ENCODE measurements at places on chromosomes 6 and 20.

DNA sequence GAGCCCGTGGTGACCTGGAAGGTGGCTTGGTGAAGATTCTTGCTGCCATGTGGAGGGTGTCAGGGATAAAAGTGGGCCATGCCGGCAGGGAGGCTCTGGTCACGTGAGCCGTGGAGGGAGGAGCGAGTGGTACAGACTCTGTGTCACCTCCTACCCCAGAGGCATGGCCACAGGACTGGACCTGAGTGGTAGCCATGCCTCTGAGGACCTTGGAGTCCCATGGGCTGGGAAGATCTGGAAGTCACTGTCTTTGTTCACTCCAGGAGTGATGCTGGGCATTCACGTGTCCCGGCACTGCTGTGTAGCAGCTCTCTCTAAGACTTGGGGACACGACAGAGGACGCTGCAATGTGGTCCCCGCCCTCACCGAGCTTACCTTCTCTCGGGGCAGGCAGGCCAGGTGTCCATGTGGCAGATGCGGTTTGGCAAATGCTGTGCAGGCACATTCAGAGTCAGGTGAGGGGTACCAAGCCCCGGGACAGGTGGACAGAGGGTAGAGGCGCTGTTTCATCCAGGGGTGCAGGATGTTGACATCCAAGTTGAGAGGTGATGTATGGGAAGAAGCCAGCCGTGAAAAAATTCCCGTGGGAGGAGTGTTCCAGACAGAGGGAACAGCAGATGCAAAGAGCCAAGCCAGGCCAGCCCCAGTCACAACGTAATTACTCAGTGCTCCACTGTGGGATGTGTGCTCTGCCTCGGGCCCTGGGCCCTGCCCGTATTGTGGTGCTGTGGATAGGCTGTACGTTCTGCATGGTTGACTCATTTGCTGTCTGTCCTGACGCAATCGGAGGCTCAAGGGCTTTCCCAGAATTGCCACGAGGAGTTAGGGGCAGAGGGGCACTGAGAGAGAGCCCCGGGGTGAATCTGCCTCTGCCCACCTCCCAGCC is 307.8 kb downstream of the TAF4 start:
- DNase-seq: no peak

- no peak for DNase-seq
These were observed 7.0 kb downstream of the KIAA1755 start for GRCh38 chr20:38253571-38253970.

DNA sequence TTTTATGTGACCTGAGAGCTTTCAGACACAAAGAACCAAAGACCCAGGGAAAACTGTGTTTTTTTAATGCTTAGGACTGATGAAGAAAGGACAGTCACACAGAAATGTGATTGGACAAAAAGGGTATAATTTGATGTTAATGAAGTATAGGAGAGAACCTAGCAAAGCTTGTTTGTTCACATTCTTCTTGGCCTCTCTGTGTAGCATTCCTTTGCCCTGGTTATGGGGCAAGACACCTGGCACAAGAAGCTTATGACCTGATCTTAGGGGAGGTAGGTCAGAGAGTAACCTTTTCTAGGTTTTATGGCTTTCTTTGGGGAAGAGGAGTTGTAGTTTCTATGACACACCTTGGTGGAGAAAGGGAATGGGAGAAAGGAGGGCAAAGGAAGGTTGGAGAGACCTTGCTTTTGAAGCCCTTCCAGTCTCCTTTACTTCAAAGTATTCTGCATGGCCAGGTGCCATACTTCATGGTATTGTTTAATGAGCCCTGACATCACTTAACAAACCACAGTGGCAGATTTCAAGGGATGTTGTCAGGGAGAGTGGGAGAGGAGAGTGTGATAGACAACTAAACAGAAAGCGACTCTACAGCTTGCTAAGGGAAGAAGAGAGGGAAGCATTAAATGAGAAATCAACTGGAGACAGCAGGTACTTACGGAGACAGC is 701.8 kb upstream of the FLRT3 start:
- DNase-seq: no peak

GRCh38 chr6:136864676-136865075 is 42.3 kb downstream of the PEX7 start:
- DNase-seq: no peak

DNA sequence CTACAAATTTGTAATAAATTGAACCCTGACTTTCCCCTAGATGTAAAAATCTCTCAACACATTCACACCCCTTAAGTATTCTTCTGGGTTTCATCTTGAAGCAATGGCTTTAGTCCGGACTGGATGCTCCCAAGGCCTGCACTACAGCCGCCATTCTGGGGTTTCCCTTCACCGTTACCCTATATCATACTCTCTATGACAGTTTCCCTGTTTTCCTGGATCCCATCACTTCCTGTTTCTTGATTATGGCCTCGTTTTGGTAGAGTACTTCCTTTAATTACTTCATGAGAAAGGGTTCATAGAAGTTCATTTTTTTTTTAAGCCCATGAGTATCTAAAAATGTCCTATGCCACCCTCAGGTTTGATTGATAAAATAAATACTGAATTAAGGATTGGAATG is 11.7 kb downstream of the FIG4 start:
- no peak for DNase-seq

GRCh38 chr20:2379511-2380229 is 1.0 kb upstream of the TGM6 start:
- no peak for DNase-seq

- DNase-seq: no peak
These were observed 12.3 kb upstream of the ASF1A start for GRCh38 chr6:118881440-118882313.

DNA sequence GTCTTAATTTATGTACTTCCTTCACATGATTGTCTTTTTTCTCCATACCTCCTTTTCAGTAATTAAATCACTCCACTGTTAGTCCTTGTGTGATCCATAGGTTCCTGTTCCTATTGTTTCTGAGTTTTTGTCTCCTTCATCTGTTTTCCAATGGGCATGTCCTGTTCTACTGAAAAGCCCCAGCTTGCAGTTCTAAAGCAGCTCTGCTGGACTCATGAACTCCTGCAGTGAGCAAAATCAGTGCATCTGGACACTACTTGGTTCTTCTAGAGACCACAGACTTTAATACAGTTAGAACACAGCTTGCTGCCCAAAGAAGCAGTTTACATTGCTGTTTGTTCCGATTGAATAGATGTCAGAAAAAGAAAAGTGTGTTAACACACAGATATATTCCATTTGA is 593.3 kb upstream of the HS3ST5 start:
- no peak for DNase-seq

- DNase-seq: no peak
These were observed 734.3 kb downstream of the QKI start for GRCh38 chr6:164148788-164149187.

DNA sequence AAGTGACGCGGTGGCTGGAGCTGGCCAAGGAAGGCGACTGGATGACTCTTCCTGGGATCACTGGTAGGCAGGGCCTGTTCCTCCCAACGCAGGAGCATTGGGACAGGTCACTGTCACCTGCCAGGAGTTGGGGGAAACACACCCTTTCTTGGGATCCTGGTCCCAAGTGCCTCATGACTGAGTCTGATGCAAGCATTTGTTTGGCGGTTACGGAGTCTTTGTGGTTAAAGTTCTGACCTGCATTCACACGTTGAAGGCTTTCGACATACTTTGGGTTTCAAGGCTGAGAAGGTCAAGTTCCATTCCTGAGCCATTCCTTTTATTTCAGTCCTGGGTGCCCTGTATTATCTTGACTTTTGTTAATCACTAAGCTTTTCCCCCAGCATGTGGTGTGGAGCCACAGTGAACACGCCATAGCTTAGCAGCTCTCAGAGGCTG is 6.0 kb downstream of the PNLDC1 start:
- DNase-seq: no peak

GRCh38 chr6:64777941-64778785 is 928.9 kb downstream of the EYS start:
- no peak for DNase-seq

GRCh38 chr6:164322533-164322932 is 908.0 kb downstream of the QKI start:
- DNase-seq: no peak

DNA sequence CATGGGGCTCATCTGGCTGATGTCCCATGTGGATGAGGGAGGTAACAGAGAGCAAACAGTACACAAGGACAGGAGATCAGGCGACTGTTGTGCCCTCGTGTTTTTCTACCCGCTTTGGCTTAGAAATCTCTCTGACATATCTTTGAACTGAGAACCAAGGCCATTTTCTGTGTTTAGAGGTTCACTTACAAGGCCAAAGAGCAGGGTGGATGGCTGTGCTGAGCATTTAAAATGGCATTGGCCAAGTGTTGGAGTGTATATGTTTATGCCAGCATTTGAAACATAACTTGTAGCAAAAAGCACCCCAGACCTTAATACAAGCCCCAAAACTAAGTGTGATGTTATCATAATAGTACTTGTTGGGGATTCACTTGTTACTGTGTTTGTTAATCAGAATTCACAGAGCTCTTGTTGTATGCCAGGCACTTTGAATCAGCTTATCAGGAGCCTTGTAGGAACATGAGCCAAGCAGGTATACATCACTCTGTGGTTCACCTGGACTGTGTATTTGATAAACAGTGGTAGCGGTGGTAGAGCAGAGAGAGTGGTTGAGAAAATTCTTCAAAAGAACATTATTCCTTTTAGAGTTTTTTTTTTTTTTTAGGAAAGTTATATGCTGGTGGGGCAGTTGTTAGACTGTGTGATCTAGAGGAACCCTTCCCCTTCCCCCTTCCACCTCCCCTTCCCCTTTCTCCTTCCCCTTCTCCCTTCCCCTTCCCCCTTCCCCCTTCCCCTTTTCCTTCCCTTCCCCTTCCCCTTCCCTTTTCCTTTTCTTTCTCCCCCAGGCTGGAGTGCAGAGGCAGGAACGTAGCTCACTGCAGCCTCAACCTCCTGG is 71.3 kb downstream of the ATRN start:
- DNase-seq: no peak

- no peak for DNase-seq
These were observed 25.6 kb upstream of the SULF2 start for GRCh38 chr20:47810721-47811347.

DNA sequence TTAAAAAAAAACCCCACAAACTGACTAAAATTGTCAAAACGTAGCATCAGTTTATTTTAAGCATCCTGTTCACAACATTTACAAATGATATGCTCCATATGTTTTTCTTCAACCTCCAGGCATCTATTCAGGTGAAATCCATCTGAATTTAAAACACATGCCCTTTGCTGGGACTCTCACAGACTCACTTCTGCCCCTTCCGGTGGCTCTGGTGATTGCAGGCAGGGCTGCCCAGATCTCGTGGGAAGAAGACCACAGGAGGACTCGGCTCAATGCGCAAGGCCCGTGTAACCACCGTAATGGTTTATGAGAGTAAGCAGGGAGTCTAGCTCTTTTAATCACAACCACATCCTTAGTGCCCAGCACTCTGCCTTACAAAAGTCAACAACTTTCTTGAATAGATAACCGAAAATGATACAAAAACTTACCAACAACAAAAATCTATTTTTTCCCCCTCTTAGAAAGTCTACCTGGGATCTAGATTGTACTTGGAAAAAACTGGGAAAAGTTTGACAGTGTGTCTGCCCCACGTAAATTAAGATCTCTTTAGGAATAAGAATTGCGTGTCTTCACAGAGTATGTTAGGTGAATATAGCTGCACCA is 139.1 kb downstream of the KIF16B start:
- no peak for DNase-seq

GRCh38 chr6:24273096-24273870 is 84.6 kb downstream of the DCDC2 start:
- DNase-seq: no peak

GRCh38 chr20:12110711-12111110 is 193.0 kb downstream of the BTBD3 start:
- DNase-seq: no peak

- DNase-seq: no peak
These were observed 35.4 kb upstream of the SYNCRIP start for GRCh38 chr6:85678026-85678601.

Measured in esophagus squamous epithelium (tissue), 5 donors.